ENCODE measurements at places on chromosomes 7 and 10.

- DNase-seq, result no peak
Observed at GRCh38 chr7:10874666-10875065, 99.0 kb upstream of the PHF14 start.

GRCh38 chr10:90847436-90847835, 10.4 kb downstream of the HTR7 start:
- DNase-seq, result no peak

DNA sequence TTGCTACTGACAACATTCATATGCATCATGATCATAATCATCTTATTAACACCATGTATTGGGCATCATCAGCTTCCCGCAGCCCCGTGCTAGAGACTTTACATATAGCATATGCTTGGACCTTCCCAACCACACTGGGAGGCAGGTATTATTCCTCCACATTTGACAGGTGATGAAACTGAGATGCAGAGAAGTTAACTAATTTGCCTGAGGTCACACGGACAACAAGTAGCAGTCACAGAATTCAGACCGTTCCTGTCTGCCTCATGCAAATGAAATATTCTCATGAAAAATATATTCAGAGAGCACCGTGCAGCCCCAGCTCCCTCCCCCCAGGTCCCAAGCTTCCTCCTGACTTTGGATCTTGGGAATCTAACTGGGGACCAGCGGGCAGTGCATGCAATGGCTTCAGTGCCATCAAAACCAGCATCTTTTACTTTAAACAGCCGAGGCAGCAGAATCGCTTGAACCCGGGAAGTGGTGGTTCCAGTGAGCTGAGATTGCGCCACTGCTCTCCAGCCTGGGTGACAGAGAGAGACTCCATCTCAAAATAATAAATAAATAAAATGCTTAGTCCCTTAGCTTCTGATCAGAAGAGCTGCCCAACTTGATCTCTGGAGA, 112.2 kb upstream of the GPR26 start:
- DNase-seq, result no peak

GRCh38 chr7:763762-764161, 36.7 kb upstream of the PRKAR1B start:
- DNase-seq, result no peak

GRCh38 chr10:127013691-127014473, 108.7 kb downstream of the DOCK1 start:
- no peak for DNase-seq

- DNase-seq, result no peak
Observed at GRCh38 chr7:96495751-96496216, 173.9 kb upstream of the SLC25A13 start.

DNA sequence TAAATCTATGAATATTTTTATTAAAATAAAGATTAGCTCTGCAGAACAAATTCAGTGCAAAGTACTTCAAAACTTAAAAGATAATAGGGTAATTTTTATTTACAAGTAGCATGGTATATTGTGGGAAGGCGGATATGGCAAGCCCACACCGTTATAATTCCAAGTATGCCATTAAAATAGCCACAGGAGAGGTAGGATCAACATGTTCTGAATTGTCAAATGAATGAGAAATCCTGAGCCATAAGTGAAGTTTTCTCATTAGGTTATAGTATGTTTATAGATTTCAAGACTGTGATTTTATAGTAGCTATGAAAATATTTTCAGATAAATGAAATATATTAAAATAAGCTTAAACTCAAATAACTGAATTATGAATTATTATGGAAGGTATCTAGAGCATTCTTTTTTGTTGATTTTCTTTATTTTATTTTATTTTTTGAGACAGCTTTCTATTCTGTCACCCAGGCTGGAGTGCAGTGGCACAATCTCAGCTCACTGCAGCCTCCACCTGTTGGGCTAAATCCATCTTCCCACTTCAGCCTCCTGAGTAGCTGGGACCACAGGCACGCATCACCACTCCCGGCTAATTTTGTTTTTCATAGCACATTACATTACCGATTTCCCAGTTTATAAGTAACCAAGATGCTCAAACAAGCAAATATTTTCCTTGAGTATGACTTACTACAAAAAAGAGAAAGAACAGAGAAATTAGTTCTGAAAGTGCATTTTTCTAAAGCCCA, 956.6 kb downstream of the GATA3 start:
- no peak for DNase-seq

- no peak for DNase-seq
Observed at GRCh38 chr7:41811941-41812340, 109.1 kb upstream of the INHBA start.

Measured in RCC 7860 (cell line).